ENCODE measurements at places on chromosomes 2 and 18.
A peak's percentile ranks its signal among the peaks of the same experiment; 100 is the strongest.

GRCh38 chr2:39989888-39990287, 210.8 kb upstream of the THUMPD2 start:
- DNase-seq, result no peak

DNA sequence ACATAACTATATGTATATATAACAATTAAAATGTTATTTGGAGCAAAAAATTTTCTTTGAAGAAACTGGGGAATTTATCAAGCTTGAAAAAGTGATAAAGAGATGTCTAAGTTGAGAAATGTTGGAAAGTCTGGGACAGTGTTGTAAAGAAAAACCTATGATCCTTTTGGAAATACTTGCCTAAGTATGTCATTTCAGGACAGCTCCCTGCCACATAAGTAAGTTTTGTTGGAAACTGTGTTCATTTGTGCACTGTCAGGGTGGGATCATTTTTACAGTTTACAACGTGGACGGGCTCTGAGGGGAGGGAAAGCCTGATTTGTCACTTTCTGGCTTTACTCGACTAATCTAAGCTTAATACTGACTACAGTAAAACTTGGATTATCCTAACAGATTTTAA, 10.4 kb upstream of the COL3A1 start:
- DNase-seq, result no peak

GRCh38 chr2:50956886-50957285, 75.0 kb downstream of the NRXN1 start:
- no peak for DNase-seq

DNA sequence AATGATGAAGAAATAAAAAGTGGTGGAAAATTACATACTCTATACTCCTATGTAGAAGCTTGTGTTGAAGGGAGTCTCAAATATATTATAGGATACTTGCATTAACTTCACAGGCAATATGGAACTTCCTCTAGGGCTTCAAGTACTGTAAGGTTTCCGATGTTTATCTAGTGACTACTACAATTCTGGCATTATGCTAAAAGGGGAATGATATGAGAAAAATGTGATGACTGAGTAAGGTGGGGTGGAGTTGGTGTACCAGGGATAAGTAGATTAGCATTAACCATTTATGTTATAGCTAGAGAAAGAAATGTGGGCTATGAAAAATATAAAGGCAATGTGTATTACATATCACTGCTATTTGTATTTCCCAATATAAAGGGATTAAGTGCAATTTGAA, 229.5 kb downstream of the DCC start:
- DNase-seq, result peak; percentile 88

- DNase-seq, result no peak
Observed at GRCh38 chr2:224769489-224769888, 53.3 kb upstream of the CCDC195 start.

DNA sequence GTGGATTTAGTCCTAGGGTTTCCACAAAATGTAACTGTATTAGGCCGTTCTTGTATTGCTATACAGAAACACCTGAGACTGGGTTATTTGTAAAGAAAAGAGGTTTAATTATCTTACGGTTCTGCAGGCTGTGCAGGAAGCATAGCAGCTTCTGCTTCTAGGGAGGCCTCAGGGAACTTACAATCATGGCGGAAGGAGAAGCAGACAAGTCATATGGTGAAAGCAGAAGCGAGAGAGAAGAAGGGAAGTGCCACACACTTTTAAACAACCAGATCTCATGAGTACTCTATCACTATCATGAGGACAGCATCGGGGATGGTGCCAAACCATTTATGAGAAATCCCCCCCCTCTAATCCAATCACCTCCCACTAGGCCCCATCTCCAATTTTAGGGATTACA, 9.5 kb upstream of the CCDC68 start:
- DNase-seq, result no peak

DNA sequence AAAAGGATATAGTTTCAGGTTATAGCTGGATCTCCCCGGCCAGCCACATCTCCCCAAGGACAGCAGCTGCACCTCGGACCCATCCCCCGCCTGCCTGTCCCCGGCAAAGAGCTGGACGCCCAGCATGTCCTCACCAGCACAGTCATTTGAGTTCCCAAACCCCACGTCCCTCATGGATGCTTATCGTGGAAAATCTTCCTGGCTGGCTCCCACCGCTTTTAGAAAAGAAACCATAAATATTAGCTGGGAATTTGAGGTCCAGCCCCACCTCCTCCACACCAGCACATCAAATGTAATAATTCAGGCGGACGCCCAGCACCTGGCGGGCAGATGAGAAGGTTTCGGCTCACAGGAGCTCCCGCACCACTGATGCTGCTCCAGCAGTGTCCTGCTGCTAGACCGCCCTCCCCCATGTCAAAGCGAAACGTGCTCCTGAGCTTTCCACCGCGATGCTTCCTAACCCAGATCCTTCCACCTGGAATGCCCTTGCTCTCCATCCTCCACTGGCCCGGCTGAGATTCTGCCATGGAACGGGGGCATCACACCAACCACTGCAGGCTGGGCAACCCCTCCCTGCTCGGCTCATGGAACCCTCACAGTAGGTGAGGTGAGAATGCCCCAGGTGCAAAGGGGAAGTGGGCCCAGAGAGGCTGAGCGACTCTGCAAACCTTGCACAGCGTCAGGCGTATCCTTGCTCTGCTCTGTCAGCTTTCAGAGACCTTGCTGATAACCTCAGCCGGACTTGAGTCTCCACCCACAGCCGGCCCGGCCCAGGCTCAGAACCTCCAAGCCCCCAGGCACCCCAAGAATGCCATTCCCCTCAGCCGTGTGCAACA, 71.5 kb upstream of the GPC1 start:
- no peak for DNase-seq

GRCh38 chr2:33068261-33068660, 121.5 kb downstream of the LTBP1 start:
- DNase-seq, result peak; percentile 72

DNA sequence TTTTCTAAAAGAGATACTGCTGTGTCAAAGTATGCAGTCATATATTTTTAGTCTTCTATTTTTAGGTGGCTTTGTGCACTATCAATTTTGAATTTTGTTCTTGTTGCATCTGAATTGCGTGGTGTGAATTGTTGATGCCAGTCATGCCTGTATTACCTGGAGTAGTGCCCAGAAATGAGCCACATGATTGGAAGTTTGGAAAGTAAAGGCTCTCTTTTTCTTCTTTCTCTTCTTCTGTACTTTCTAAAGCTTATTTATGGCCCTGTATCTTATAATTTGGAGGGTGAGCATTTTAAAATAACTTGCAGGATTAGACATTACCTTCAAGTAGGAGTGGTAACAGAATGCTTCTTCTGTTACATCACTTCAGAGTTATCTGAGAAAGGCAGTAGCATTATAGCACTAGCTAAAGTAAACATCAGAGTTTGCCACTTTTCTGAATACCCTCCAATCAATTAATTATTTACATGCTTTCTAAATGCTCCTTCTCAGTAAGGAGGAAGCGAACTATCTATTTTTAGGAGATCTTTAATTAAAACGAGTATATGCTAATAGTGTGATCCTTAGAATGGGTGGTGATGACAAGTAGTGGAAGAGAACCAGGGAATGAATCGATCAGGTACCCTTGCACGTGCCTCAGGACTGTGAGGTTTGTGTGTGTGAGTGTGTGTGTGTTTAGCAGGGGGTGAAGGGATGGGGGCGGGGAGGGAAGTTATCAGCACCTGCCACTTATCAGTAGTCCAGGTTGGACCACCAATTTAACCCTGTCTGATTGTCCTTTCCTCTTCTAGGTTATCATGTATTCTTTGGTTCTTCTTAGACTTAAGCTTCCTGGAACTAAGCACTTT, 112.5 kb downstream of the MAP3K20 start:
- DNase-seq, result peak; percentile 9

- DNase-seq, result no peak
Observed at GRCh38 chr2:11326677-11327211, 17.7 kb downstream of the ROCK2 start.

GRCh38 chr2:113039719-113040118, 12.9 kb downstream of the IL36B start:
- DNase-seq, result no peak

DNA sequence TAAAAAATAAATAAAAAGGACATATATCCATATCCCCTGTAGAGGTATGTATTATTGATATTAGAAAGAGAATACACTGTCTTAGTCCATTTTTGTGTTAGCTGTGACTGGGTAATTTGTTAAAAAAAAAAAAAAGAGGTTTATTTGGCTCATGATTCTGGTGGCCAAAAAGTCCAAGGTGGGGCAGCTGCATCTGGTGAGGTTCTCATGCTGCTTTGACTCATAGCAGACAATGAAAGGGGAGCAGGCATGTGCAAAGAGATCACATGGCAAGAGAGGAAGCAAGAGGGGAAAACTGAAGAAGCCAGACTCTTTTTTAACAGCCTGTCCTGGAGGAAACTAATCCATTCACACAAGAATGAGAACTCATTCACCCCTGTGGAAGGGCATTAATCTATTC, 101.6 kb upstream of the MAP4K3 start:
- DNase-seq, result peak; percentile 32

DNA sequence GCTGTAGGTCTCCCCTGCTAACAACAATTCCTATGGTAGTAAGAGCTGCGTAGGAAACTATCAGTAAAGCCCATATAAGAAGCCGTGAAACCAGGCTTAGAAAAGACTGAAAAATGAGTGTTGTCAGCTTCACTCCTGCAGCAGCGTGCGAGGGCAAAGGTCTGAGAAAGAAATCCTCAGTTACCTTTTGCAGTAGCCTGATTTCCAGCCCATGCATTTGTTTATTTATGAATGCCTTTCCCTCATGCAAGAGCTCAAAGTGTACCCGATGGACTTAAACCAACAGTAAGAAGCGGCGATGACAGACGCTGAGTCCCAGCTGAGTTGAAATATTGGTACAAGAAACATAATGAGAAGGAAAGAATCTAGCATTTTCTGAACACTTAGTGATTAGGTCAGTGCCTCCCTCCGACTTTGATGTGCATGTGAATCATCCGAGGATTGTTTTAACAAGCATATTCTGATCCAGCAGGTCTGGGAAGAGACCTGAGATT, 15.0 kb upstream of the POLI start:
- peak; percentile 37 for DNase-seq

DNA sequence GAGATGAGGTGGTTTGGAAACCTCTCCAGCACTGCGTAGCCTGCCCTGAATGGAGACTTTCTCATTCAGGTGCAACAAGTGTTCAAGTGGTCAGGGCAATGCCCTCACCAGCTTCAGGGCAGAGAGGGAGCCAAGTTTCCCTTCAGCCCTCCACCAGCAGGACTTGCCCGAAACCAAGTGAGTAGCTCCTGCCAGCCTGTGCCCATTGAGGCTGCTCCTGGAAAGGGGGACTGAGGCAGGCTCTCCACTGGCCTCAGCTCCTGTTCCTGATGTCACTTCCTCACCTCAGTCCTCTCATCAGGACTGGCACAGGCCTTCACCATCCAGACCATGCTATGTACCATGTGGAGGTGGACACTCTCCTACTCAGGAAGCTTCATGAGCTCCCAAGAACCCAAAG, 94.6 kb downstream of the CELF4 start:
- no peak for DNase-seq

GRCh38 chr2:96265349-96265839, 403 bp downstream of the TMEM127 start:
- no peak for DNase-seq

GRCh38 chr2:54579682-54580620, 123.8 kb downstream of the SPTBN1 start:
- no peak for DNase-seq

GRCh38 chr2:64525317-64525613, 1.1 kb downstream of the AFTPH start:
- DNase-seq, result no peak

DNA sequence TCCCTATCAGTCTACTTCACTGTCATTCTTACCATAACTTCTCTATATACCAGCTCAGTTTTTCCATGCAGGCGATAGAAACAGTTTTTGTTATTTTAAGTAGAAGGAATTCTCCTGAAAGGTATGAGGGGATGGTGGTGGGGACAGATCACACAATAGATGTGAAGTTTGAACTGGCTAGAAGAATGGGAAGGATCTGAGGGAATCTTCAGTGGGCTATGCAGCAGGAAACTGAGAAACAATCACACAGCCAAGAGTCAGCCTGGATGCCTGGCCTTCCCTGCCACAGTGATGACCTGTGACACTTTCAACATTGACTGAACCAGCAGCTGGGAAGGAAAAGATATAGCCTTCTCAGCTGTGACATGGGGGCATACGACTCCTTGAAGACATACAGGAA, 329.1 kb upstream of the GULP1 start:
- DNase-seq, result no peak

DNA sequence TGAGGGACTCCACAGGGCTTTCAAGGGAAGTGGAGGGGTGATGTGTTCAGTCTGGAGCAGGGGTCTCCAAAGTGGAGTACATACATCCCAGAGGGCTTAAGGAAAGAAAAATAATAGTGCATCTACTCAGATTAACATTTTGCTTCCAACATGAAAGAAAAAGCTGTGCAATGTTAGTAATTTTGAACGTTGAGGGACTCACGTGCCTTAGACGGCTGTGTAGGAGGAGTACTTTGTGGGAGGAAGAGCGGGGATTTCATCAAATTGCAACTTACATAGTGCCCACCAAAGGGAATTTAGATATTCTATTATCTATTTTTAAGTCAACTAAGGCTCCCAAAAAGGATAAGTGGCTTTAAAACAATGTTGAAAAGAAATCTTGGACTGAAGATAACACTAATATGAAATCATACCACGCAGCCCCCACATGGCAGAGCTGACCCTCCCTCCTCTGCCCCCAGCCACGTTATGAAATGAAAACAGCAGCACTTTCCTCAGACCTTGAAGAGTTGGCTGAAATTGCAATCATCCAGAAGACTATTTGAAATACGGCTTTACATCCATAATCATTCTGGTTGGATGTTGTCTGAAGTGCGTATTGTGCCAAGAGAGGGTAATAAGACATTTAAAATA, 42.9 kb downstream of the MEX3C start:
- no peak for DNase-seq

DNA sequence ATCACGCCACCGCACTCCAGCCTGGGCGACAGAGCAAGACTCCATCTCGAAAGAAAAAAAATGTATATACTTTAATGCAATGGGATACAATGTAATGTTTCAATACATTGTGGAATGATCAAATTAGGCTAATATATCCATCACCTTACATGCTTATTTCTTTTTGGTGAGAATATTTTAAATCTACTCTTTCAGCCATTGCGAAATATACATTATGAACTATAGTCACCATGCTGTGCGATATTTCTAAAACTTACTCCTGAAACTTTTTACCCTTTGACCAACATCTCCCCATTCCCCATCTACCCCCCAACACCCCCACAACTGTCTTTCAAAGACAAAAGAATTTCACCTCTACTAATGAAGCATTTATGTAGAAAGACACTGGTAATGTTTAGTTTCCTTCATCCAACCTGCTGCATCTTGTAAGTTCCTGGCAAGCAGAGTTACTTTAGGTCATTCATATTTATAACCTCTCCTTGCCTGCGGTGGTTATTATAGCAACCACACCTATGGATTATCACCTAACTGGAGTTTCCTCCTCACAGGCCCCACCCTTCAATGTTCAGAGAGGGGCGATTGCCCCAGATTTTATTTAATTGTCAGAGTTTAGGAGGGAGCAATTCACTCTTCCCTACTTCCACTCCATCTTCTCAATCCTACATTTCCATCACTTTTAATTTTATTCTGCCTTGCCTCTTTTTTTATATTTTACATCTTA, 1.2 kb upstream of the ME2 start:
- no peak for DNase-seq

GRCh38 chr2:207801259-207801658, 31.6 kb upstream of the FZD5 start:
- no peak for DNase-seq
